ENCODE measurements at places on chromosomes 3 and 15.

- peak; percentile 79 for DNase-seq
These were observed 244.1 kb downstream of the SLCO3A1 start for GRCh38 chr15:92097474-92098178.

- DNase-seq, result no peak
These were observed 22.5 kb downstream of the CCR4 start for GRCh38 chr3:32973982-32974381.

GRCh38 chr3:151296226-151296625 is 17.9 kb upstream of the P2RY14 start:
- no peak for DNase-seq

GRCh38 chr15:68380456-68380855 is 51.5 kb downstream of the ITGA11 start:
- DNase-seq, result no peak

GRCh38 chr3:152315623-152316022 is 46.9 kb downstream of the MBNL1 start:
- no peak for DNase-seq

DNA sequence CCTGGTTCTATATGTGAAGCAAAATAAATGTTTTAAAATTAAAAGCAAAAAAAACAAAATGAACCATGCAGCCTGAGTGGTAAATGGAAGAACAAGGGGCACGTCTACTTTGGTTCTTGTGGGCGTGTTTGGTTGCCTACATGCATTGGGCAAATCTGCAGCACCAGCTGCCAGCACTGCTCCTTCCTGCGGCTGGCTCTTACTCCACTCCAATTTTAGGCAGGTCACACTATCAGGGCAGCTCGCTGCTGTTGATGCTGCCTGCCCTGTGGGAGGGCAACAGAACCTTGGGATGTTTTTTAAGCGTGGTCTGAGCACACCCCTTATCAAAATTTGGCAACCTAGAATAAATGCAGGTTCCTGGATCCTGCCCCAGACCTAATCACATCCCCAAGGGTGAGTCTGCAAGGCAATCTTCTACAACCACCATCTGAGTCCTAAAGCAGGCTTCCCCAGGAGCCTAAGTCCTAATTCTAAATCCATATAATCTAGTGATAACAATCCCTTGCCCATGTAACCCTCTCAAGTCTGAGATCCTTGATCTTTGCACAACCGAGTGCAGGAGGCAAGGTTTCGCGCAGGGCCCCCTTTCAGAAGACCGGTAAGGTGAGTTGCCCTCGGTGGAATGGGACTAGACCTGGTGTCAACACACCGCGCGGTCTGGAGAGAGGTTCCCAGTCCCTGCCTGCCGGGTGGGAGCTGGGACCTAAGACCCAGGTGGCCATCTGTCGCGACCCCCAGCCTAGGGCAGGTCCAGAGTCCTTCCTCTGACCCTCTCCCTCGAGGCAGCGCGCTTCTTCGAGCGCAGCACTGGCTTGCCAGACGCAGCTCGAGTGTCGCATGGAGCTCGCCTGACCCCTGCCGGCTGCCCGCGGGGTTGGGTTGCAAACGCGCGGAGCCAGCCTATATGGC is 15.9 kb downstream of the IVD start:
- peak; percentile 33 for DNase-seq

GRCh38 chr3:58419780-58420507 is 13.7 kb downstream of the PDHB start:
- no peak for DNase-seq

- no peak for DNase-seq
These were observed 14.1 kb upstream of the APOD start for GRCh38 chr3:195597848-195598247.

DNA sequence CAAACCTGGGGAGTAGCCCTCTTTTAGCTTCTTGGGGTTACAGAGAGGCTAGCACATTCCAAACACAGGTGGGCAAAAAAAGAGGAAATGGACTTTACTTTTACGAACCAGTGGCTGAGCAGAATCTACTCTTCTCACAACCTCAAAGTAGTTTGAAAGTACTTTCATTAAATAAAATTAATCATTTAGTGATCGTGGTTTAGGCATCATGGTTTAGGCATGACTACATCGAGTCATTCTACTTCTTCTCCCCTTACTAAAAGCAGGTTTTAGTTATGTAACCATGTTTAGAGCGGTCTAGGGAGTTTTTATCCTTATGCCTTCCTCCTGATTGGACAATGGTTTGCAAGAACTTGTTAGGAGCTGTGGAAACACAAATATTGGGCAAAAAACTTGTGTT is 2.5 kb upstream of the GREM1 start:
- DNase-seq, result no peak

- no peak for DNase-seq
These were observed 302.5 kb downstream of the OCA2 start for GRCh38 chr15:27796405-27797320.

GRCh38 chr3:195755791-195756676 is 35.3 kb downstream of the MUC20 start:
- DNase-seq, result no peak

DNA sequence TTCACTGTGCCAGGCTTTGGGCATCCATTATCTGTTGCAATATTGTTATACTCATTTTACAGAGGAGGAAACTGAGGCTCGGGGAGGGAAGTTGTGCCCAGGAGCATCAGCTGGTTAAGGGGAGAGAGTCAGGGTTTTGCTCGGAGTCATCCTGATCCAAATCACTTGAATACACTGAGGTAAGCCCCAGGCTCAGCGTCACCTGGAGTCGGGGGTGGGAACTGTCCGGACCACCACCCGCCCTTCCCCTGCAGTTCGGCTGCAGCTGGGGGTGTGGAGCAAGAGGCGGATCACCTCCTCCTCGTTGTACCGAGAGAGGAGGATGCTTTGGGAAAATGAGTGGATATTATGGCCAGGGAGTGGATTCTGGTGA is 646 bp downstream of the HRH1 start:
- no peak for DNase-seq

DNA sequence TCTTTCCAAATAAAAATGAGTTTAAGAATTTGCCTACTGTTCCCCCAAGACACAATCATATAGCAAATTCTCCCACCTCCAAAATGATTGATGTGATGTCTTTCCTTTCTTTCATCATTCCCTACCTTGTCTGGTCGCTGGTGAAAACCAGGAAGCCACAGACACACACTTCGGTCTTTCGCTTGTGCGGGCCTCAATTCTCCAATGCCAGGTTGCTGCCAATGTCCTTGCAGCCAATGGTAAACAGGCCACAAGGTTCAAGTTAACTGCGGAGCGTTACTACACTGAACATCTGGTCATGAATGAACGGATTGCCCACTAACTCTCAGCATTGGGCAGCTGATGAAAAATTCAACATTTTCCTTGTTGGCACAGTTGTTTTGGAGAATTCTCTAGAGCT is 192.2 kb downstream of the FOXP1 start:
- no peak for DNase-seq

- DNase-seq, result peak; percentile 84
These were observed 59.7 kb downstream of the NOX5 start for GRCh38 chr15:69074001-69074842.

GRCh38 chr3:128242818-128243601 is 89.7 kb downstream of the EEFSEC start:
- no peak for DNase-seq

- DNase-seq, result no peak
These were observed 273.6 kb upstream of the PROK2 start for GRCh38 chr3:72058493-72059081.

GRCh38 chr3:194632809-194633348 is 340 bp downstream of the TMEM44 start:
- DNase-seq, result peak; percentile 56

GRCh38 chr3:46642971-46643370 is 30.6 kb downstream of the FAM240A start:
- DNase-seq, result no peak

- no peak for DNase-seq
These were observed 12.6 kb downstream of the RAB6B start for GRCh38 chr3:133882986-133883586.

GRCh38 chr3:114363554-114364202 is 69.8 kb downstream of the TIGIT start:
- DNase-seq, result no peak

DNA sequence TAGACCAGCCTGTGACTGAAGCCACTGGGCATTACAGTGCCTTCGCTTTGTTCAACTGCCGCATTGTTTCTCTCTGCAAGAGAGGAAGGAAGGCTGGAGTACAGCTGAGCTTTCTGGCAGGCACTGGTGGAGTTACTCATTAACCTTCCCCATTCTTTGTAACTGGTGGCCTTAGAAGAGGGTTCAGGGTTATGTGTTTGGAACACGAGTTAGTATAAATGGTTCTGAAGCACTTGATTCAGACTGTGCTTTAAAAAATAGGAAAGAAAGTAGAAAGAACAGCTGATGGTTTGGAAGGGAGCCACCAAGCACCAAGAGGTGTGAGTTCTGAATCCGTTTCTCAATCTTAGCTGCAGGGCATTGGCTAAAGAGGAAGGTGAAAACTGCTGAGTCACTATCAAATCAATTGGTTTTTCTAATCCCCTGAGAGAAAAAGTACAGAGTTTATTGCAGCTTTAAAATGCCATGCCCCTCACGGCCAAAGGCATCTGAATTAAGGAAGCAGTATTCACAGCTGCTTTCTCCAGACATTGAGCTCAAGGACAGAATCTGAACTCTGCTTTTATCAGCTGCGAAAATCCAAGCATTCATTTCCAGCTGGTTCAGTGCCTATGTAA is 3.6 kb downstream of the HGD start:
- peak; percentile 75 for DNase-seq

DNA sequence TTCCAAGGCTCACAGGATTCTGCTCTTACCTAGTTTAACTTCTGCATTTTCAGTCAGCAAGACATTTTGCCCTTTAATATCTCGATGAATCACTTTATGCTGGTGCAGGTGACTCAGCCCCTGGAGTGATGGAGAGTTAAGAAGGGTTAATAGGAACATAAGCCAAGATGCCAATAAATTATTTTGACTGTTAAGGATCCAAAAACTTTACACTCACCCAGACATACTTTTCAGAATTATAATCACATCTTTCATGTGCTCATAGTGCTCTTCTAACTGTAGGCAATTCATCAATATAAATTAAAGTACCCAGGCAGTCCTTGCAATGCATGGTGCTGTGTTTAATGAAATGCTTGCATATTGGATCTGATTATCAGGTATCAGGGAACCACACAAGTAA is 164.1 kb upstream of the SLC2A2 start:
- DNase-seq, result no peak

GRCh38 chr3:32143849-32144757 is 37.7 kb downstream of the GPD1L start:
- DNase-seq, result peak; percentile 81

DNA sequence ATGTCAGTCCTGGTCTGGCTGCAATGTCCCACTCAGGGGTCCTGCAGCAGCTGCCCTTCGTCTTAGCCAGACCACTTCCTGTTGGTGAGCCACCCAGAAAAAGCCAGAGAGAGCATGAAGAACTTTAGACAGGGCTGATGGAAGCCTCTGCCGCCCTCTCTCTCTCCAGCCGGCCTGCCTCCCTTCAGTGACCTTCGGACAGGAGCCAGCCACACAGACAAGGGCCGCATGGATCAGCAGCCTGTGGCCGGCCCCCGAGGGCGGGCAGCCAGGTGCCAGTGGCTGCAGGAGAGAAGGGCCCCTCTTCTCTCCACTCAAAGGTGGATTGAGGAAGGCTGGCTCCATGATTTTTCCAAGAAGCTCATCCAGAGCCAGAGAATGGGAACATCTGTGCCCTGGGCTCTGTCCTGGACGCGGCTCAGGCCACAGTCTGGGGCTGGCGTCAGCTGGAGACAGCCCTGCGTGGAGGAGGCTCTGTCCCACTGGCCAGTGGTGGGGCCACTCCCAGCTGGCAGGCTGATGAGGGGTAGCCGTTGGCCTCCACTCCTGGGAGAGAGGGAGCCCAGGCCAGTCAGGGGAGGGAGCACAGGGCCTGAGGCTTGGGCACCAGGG is 42.9 kb downstream of the ISG20 start:
- no peak for DNase-seq

GRCh38 chr3:184241141-184241446 is 7.7 kb downstream of the ALG3 start:
- no peak for DNase-seq

DNA sequence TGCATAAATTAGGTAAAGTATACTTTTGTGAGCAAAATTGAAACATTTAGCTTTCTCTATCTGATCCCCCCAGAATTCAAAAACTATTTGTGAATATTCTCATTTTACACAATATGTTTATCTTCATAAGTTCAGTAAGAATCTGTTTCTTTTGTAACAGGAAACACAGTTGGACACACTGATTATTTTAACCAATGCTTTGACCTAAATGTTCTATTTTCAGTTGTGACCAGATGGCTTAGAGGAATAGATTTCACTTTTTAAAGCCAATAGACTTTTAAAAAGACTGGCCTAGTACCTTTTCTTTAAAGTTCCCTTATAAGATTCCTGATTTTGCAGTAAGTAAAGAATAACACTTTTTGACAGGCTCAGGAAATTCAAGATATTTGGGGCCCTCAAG is 74.0 kb upstream of the STRIT1 start:
- DNase-seq, result no peak

GRCh38 chr3:63467392-63467791 is 185.1 kb upstream of the SNTN start:
- DNase-seq, result no peak

DNA sequence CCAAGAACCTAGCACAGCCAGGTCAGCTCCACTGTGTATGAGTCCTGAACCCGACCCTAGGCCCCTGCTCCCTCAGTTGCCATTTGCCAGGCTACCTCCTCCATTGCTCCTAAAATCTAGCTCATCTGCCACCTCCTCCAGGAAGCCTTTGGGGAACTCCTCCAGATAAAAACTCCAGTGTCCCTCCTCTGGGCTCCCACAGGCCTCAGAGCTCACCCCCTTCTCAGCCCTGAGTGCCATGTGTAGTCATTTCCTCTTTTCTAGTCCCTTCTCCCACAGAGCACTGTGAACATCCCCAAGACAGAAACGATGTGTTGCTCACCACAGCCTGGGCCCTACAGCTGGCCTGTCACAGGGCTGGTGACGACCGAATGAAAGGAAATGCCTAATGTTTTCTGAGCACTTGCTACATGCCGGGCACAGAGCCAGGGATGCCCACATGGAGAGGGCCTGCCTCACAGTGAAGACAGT is 61.0 kb downstream of the IQSEC1 start:
- no peak for DNase-seq

- DNase-seq, result no peak
These were observed 339.4 kb upstream of the CBLB start for GRCh38 chr3:106208251-106208650.

GRCh38 chr3:72123908-72124441 is 339.0 kb upstream of the PROK2 start:
- DNase-seq, result peak; percentile 58
